ENCODE measurements at places on chromosomes 12 and 14. TPM values are rescaled to one million over a fixed set of nuclear protein-coding genes. Genes with fewer than 3 reads are reported as not detected.

Gene KRT74
- total RNA-seq = 2.9 TPM

Gene CD163
- total RNA-seq = 43.3 TPM

GRCh38 chr14:95190346-95190840 lies 33.1 kb upstream of the DICER1 start:
- H3K4me1 ChIP-seq = peaks cover 33% of the 10 kb centered on the region
- no peak overlapping the region for H3K4me3 ChIP-seq
- no peaks in the 10 kb centered on the region for H3K27me3 ChIP-seq
- no peak for DNase-seq
- H3K36me3 ChIP-seq = no peaks in the 10 kb centered on the region
- peak overlapping the region; percentile 1 for H3K27ac ChIP-seq

Gene DUSP16
- total RNA-seq = 9.6 TPM

DNA sequence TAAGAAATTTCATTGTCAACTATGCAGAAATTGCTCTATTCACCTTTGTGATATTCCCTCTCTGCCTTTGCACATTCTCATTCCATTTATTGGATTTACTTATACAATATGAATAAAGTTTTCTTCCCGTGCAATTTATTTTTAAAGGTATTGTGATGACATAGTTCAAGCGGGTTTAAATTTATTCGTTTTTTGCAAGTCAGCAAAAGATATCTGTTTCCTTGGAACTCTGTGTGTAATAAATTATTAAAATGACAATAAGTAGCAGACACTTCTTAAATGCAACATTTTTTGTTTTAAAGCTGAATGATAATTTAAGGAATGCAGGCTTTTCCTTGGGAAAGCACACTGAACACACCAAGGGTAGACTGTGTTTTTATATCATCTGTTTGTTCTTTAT lies 143.1 kb downstream of the SLC41A2 start:
- H3K36me3 ChIP-seq = no peaks in the 10 kb centered on the region
- no peak for DNase-seq
- H3K27ac ChIP-seq = no peak overlapping the region
- no peak overlapping the region for H3K4me3 ChIP-seq
- no peaks in the 10 kb centered on the region for H3K4me1 ChIP-seq

GRCh38 chr12:15757553-15758255 lies 31.5 kb downstream of the EPS8 start:
- H3K27ac ChIP-seq = no peak overlapping the region
- H3K4me1 ChIP-seq = no peaks in the 10 kb centered on the region
- H3K36me3 ChIP-seq = no peaks in the 10 kb centered on the region

- H3K36me3 ChIP-seq = no peaks in the 10 kb centered on the region
- H3K27me3 ChIP-seq = no peaks in the 10 kb centered on the region
- H3K4me1 ChIP-seq = no peaks in the 10 kb centered on the region
- no peak overlapping the region for H3K4me3 ChIP-seq
- H3K27ac ChIP-seq = no peak overlapping the region
- no peak for DNase-seq
Measured at GRCh38 chr12:111316671-111317070, 52.2 kb downstream of the PHETA1 start.

Gene CPM
- total RNA-seq = 19.8 TPM

DNA sequence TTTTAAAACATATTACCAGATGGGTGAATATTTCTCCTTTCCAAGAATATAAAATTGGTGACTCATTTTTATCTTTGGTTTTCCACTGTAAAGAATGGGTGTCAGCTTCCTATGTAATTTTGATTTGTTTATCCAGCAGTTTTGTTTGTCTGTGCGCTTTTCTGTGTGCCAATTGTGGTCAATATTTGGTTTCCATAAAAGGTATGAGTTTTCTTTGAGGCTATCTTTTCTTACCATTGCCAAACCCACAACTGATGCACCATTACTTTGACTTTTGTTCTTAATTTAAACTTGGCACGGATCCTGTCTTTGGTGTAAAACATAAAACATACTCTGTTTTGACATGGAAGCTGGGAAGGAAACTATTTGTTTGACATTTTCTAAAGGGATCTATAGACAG lies 78.8 kb upstream of the NAV3 start:
- H3K36me3 ChIP-seq = no peaks in the 10 kb centered on the region
- H3K27me3 ChIP-seq = no peaks in the 10 kb centered on the region
- no peak overlapping the region for H3K27ac ChIP-seq
- no peak for DNase-seq
- H3K4me1 ChIP-seq = no peaks in the 10 kb centered on the region

DNA sequence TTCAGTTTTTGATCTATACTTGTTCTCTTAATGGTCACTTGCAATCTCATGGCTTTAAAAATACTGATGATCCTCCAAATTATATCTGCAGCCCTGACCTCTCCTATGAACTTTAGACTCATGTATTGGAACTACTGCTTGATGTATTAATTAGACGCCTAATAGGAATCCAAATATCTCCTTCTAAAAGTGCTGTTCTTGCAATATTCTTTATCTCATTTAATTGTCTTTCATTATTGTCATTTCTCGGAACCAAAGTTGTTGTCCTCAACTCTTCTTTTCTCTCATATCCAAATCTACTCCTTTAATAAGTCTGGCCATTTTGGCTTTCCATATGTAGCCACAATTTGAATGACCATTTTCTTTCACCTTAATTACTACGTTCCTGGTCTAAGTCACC lies 907.6 kb upstream of the SEL1L start:
- no peaks in the 10 kb centered on the region for H3K36me3 ChIP-seq
- no peaks in the 10 kb centered on the region for H3K4me1 ChIP-seq
- H3K27ac ChIP-seq = no peak overlapping the region

Gene COX8C
- total RNA-seq = not detected

Gene PRPH
- 0.75 TPM for total RNA-seq

DNA sequence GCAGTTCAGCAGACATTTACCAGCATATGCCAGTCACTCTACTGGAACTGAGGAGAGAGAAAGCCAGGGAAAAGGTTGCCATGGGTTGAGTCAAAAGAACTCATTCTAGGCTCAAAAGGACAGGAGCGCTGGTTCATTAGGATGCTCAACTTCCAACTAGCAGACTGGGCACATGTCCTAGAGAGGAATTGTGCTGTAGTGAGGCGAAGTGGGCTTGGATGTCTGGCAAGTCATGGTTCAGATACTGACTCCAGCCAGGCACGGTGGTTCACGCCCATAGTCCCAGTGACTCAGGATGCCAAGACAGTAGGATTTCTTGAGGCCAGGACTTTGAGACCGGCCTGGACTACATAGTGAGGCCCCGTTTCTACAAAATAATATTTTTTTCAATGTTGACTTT lies 281.5 kb downstream of the CACNA1C start:
- H3K27ac ChIP-seq = peak overlapping the region; percentile 94
- no peaks in the 10 kb centered on the region for H3K27me3 ChIP-seq
- DNase-seq = no peak
- H3K36me3 ChIP-seq = no peaks in the 10 kb centered on the region

GRCh38 chr12:12056951-12057350 lies 13.8 kb upstream of the BCL2L14 start:
- no peak overlapping the region for H3K27ac ChIP-seq
- H3K36me3 ChIP-seq = no peaks in the 10 kb centered on the region
- DNase-seq = no peak
- H3K4me1 ChIP-seq = no peaks in the 10 kb centered on the region
- H3K27me3 ChIP-seq = no peaks in the 10 kb centered on the region
- H3K4me3 ChIP-seq = no peak overlapping the region

Gene NKX2-1
- total RNA-seq = not detected

- no peak for DNase-seq
- peaks cover 52% of the 10 kb centered on the region for H3K4me1 ChIP-seq
- H3K4me3 ChIP-seq = peak overlapping the region; percentile 78
- H3K27me3 ChIP-seq = no peaks in the 10 kb centered on the region
- H3K36me3 ChIP-seq = no peaks in the 10 kb centered on the region
Measured at GRCh38 chr12:57610554-57611107, 604 bp upstream of the ARHGEF25 start.

GRCh38 chr14:47186486-47186885 lies 488.9 kb downstream of the MDGA2 start:
- no peak overlapping the region for H3K4me3 ChIP-seq
- no peak for DNase-seq
- no peaks in the 10 kb centered on the region for H3K36me3 ChIP-seq
- no peaks in the 10 kb centered on the region for H3K4me1 ChIP-seq
- H3K27ac ChIP-seq = no peak overlapping the region
- no peaks in the 10 kb centered on the region for H3K27me3 ChIP-seq

- DNase-seq = no peak
- peaks cover 16% of the 10 kb centered on the region for H3K27me3 ChIP-seq
- H3K4me1 ChIP-seq = peaks cover 28% of the 10 kb centered on the region
- no peaks in the 10 kb centered on the region for H3K36me3 ChIP-seq
Measured at GRCh38 chr14:32932302-32932913, 6.3 kb upstream of the NPAS3 start.

Gene KLRF2
- total RNA-seq = not detected

DNA sequence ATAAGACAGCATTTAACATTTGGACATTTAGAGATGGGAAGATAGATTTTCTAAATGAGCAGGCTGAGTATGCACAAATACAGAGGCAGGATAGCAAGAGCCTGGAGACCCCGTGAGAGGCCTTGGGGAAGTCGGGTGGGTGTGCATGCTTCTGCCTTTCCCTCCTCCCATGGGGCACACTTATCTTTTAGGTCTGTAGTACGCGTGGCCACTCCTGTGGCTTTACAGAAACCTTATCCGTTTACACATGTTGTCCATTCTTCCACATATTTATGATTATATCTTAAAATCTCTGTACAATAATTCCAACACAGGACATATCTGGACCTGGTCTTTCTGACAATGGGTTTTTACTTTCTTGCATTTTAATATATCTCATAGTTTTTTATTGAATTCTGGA lies 33.6 kb downstream of the GYS2 start:
- no peaks in the 10 kb centered on the region for H3K36me3 ChIP-seq
- no peak for DNase-seq
- no peak overlapping the region for H3K27ac ChIP-seq
- H3K4me1 ChIP-seq = no peaks in the 10 kb centered on the region
- no peaks in the 10 kb centered on the region for H3K27me3 ChIP-seq

GRCh38 chr14:61466249-61466904 lies 145.0 kb downstream of the PRKCH start:
- H3K27me3 ChIP-seq = no peaks in the 10 kb centered on the region
- peak overlapping the region; percentile 82 for H3K27ac ChIP-seq
- no peak overlapping the region for H3K4me3 ChIP-seq
- peak; percentile 91 for DNase-seq

- H3K4me3 ChIP-seq = no peak overlapping the region
- no peaks in the 10 kb centered on the region for H3K4me1 ChIP-seq
- no peaks in the 10 kb centered on the region for H3K27me3 ChIP-seq
- no peak for DNase-seq
- no peaks in the 10 kb centered on the region for H3K36me3 ChIP-seq
Measured at GRCh38 chr12:54749191-54749818, 101.1 kb upstream of the DCD start.

- no peak for DNase-seq
- no peaks in the 10 kb centered on the region for H3K36me3 ChIP-seq
- H3K4me3 ChIP-seq = no peak overlapping the region
Measured at GRCh38 chr12:58967561-58967960, 47.3 kb upstream of the LRIG3 start.

DNA sequence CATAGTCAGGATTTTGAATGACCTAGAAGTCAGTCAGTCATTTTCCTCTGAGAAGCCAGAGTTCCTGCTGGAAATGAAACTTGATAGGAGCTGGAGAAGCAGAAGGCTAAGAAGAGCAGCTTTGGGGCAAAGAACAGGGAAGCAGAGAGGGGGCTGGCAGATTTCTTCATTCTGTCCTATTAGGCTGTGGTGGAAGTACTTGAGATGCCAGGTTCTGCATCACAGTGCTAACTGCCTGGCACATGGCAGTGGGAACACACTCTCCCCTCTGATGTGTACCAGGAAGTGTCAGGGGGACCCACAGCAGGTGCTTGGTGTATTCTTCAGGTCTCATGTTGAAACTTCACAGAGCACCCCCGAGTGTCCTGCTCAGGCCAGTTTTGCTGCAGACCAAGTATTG lies 61.0 kb downstream of the SUSD6 start:
- H3K27me3 ChIP-seq = no peaks in the 10 kb centered on the region
- no peak overlapping the region for H3K4me3 ChIP-seq
- H3K27ac ChIP-seq = peak overlapping the region; percentile 36
- no peaks in the 10 kb centered on the region for H3K36me3 ChIP-seq

DNA sequence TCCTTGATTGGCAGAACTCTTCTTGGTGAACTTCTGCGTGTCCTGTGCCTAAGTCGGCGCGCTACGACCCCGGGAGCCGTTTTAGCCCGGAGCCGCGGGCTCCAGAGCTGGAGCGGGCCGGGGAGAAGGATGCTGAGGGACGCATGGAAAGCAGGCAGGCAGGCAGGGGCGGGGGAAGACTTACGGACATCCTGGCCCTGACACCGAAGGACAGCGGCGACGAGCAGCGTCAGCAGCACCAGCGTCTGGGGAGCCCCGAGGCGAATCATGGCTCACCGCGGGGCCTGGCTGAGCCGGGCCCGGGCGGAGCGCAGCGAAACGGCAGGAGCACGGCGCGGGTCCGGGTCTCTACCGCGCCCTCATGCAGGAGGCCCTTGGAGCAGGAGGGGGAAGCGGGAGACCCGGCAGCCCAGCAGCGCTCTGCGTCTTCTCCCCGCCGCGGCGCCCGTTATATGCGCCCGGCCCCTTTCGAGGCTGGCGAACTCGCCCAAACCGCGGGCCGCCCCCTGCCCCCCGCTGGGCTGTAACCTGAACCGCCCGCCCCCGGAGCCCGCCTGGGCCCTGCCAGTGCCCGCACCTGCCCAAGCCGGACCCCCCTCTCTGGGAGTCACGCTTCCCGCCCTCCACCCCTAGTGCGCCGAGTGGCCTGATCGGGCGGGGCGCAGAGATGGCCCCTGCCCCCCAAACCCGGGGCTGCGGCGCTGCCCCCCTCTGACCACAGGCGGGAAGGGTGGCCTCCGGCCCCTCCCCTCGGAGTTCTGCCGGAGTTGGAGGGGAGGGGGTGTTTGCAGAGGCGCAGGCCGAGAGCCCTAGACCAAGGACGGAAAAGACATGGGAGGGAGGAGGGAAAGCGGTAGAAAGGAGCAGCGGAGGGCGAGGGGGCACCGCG lies at the start of gene COL2A1:
Gene COL2A1, minus strand, starts transcription at position 424 of the 889 bp plus-strand sequence. Its CDS starts 155 bp downstream, at position 269.
- no peak for DNase-seq
- H3K4me1 ChIP-seq = no peaks in the 10 kb centered on the region
- H3K4me3 ChIP-seq = peak within 1 kb of the TSS; percentile 28
- H3K27ac ChIP-seq = no peak within 1 kb of the TSS
- no peaks in the 10 kb centered on the region for H3K36me3 ChIP-seq
- H3K27me3 ChIP-seq = peaks cover 10% of the 10 kb centered on the region

Gene PRKD1
- total RNA-seq = 4.3 TPM

Gene RIMBP2
- total RNA-seq = not detected

- no peaks in the 10 kb centered on the region for H3K27me3 ChIP-seq
- no peak overlapping the region for H3K4me3 ChIP-seq
- no peaks in the 10 kb centered on the region for H3K36me3 ChIP-seq
- no peak overlapping the region for H3K27ac ChIP-seq
Measured at GRCh38 chr12:13339091-13339490, 142.6 kb downstream of the EMP1 start.

Gene POTEG
- total RNA-seq = not detected
